Suprapubic skin (tissue), 4 donors: ENCODE measurements at places on chromosomes 1 and 21.

DNA sequence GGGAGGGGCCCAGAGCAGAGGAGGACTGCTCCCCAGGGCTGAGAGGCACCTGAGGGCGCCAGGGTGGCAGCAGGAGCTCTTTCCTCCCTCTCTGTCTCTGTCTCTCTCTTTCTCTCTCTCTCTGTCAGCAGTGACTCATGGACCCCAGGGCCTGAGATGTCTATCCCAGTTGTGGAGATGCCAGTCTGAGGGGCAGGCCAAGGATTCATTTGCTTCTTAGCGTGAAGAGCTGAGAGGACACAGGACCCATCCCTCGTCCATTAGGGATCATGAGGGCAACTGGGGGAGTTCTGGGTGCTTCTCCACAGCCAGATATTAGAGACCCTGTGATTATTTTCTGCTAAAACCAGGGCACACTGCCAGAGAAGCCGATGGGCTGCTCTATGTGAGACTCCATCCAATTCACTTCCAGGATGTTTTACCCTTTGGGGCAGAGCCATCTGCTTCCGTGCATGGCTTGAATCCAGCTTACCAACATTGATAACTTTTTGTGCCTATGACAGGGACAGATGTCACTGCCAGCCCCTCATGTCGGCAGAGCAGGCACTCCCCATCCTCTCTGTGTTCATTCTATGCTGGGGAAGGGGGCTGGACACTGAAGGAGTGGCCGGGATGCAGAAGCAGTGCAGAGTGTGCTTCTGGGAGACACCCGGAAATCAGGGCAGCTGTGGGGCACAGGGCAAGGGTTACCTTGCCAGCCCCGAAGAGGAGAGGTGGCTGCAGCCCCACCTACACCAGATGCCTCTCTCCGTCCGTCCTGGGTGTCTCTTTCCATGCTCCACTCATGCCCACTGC, 4.1 kb upstream of the PCBP3 start:
- H3K36me3 ChIP-seq, result no peaks in the 10 kb centered on the region
- peaks cover 38% of the 10 kb centered on the region for H3K27me3 ChIP-seq
- DNase-seq, result no peak
- H3K4me3 ChIP-seq, result no peak overlapping the region
- H3K4me1 ChIP-seq, result peaks cover 36% of the 10 kb centered on the region

DNA sequence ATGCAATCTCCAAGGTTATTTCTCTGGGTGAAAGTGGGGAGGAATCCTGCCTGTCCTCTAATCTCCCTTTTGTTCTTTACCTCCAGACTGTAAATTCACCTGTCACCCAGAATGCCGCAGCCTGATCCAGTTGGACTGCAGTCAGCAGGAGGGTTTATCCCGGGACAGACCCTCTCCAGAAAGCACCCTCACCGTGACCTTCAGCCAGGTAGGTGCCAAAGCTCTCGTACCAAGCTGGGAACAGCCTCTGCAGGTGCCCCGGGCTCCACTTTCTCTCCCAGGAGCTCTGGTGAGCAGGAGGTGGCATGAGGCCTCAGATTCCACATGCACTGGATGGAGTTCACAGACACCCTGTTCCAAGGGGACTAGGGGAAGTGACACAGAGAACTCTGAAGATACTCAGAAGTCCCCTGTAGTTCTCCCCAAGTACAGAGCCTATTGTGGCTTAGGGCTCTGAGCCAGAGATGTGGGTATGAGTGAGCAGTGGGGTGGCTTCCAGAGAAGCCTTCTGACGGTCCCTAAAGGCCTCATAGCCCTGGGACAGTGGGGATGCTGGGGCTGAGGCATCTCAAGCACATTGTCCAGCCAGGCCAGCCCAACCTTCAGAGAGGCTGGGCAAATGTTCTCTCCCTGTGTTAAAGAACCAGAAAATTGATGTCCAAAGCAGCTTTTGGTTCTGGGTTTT, 30.9 kb downstream of the RASSF5 start:
- no peak overlapping the region for H3K27ac ChIP-seq
- H3K4me3 ChIP-seq, result no peak overlapping the region
- H3K27me3 ChIP-seq, result no peaks in the 10 kb centered on the region

DNA sequence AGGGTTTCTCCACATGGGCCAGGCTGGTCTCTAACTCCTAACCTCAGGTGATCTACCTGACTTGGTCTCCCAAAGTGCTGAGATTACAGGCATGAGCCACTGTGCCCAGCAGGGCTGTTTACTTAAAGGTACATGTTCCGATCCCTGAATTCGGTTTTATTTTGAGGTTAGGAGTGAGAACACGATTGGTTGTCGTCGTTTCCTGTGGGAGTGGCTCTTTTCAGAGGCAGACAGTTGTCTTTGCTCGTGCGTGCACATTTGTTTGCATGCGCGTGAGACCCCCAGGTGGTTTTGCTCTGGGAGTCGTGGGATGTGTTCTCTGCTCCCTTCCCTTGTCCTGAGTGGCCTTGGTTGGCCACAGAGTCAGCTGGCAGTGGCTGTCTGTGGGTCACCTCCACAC, 60.2 kb downstream of the SKI start:
- no peak overlapping the region for H3K4me3 ChIP-seq
- no peak overlapping the region for H3K27ac ChIP-seq
- no peaks in the 10 kb centered on the region for H3K36me3 ChIP-seq
- H3K27me3 ChIP-seq, result no peaks in the 10 kb centered on the region

- H3K27ac ChIP-seq, result no peak overlapping the region
- H3K36me3 ChIP-seq, result peaks cover 16% of the 10 kb centered on the region
- peaks cover under 1% of the 10 kb centered on the region for H3K4me1 ChIP-seq
- no peak overlapping the region for H3K4me3 ChIP-seq
- H3K27me3 ChIP-seq, result no peaks in the 10 kb centered on the region
These were observed 25.9 kb downstream of the KCNC4 start for GRCh38 chr1:110235834-110236682.

DNA sequence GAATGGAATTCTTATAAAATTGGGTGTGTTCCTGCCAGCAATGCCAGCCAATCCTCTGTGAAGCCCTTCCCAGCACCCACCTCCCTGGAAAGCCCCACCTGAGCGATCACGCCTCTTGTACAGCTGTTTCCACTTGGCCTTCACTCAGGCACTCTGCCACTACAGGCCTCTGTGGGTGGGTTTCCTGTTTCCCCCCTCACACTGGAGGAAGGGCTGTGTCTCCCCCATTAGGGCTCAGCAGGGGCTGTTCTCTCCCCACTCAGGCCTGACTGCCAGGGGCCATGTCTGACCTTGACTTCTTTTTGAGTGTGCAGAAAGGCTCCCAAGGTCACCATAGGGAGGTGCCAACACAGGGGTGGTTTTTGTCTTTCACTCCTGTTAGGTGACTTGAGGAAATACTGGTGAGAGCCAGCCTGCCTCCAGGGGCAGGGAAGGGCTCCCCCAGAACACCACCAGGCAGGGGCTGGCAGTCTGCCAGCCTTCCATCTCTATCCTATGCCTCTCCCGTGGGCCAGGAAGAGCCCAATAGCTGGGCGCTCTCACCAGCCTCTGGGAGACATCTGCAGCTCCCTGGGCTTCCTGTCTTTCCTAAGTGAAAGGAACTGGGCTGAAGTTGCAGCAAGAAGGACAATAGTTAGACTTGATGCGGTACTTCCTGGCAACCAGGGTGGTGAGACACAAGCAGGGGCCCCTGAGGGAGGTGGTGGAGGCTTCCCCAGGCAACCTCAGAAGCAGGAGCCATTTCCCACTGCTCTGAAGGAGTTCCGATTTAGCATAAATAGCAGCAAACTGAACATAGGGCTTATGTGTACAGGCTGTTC, 49.1 kb downstream of the ELK4 start:
- H3K27me3 ChIP-seq, result peaks cover 16% of the 10 kb centered on the region
- peak overlapping the region; percentile 72 for H3K27ac ChIP-seq
- no peak overlapping the region for H3K4me3 ChIP-seq

DNA sequence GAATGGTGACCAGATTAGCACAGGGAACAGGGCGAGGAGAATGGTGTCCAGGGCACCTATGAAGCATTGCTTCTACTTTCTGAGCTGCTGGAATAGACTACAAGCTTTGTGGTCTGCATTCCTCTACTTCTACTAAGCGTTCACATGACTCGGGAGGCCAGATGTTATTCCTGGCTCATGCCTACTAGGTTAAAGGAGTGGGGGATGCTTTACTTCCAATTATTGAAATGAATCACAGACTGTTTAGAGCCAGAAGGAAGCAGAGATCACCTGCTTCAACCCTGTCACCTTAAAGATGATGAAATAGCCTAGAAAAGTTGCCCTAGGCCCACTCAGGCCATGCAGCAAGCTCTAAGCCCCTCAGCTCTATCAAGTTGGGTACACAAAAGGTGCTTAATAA, 633.5 kb downstream of the KIF26B start:
- H3K36me3 ChIP-seq, result no peaks in the 10 kb centered on the region
- H3K4me3 ChIP-seq, result no peak overlapping the region
- no peaks in the 10 kb centered on the region for H3K27me3 ChIP-seq
- no peak overlapping the region for H3K27ac ChIP-seq
- H3K4me1 ChIP-seq, result peaks cover 3% of the 10 kb centered on the region

DNA sequence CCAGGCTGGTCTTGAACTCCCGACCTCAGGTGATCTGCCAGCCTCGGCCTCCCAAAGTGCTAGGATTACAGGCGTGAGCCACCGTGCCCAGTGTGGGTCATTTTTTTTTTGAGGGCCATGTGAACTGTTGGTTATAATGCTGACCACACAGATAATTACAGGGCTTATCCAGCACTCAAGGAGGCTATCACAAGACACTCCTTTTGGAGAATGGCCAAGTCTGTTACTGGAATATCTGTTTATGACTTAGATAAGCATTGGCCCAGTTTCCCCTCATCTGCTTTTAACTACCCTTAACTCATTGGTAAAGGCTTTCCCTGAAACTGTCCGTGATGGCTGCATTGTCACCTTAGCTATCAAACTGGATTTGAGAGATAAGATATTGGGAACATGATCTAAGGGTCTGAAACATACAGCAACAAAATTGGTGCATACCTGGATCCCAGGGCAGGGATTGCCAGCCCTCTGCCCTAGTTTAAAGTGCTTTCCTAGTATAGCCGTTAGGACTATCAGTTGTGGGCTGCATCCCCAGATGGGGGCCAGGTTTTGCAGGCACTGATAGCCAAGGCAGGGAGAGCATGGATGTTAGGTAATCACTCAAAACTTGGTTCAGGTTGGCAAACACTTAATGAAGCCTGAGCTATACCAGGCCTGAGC, 15.6 kb downstream of the SZT2 start:
- H3K36me3 ChIP-seq, result peaks cover 63% of the 10 kb centered on the region
- H3K27me3 ChIP-seq, result no peaks in the 10 kb centered on the region
- no peak overlapping the region for H3K27ac ChIP-seq

- DNase-seq, result no peak
- no peak overlapping the region for H3K4me3 ChIP-seq
- no peaks in the 10 kb centered on the region for H3K4me1 ChIP-seq
- no peaks in the 10 kb centered on the region for H3K27me3 ChIP-seq
- H3K27ac ChIP-seq, result no peak overlapping the region
These were observed 77.4 kb downstream of the APP start for GRCh38 chr21:26093122-26093521.

GRCh38 chr1:152757747-152758146, at the start of gene KPRP:
Gene KPRP (plus strand): TSS chr1:152758025. CDS start chr1:152759589, 1,564 bp downstream.
- H3K4me3 ChIP-seq, result no peak within 1 kb of the TSS
- DNase-seq, result no peak
- H3K27ac ChIP-seq, result no peak within 1 kb of the TSS
- H3K4me1 ChIP-seq, result peaks cover 24% of the 10 kb centered on the region

DNA sequence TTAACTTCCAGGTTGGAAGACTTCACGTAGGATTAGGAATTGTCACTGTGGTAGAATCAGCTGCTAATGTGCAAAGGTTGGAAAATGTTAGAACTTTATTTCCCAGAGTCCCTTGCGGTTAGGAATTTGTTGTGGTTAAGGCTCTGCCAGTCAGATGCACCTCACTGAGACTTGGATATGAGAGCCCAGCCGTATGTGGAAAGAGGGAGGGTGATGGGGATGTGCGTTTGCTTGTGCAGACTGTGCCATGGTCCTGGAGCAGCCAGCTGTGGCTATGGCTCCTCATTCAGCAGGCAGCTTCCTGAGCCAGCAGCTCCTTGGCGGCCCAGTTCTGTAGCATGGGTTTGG, 12.5 kb downstream of the S100A10 start:
- peaks cover 52% of the 10 kb centered on the region for H3K4me1 ChIP-seq
- no peak overlapping the region for H3K27ac ChIP-seq
- H3K27me3 ChIP-seq, result no peaks in the 10 kb centered on the region
- peaks cover 46% of the 10 kb centered on the region for H3K36me3 ChIP-seq
- no peak overlapping the region for H3K4me3 ChIP-seq
- no peak for DNase-seq

GRCh38 chr21:42754270-42754933, 101.0 kb downstream of the PDE9A start:
- no peaks in the 10 kb centered on the region for H3K36me3 ChIP-seq
- no peak overlapping the region for H3K4me3 ChIP-seq
- H3K27me3 ChIP-seq, result no peaks in the 10 kb centered on the region
- H3K4me1 ChIP-seq, result no peaks in the 10 kb centered on the region
- no peak for DNase-seq

DNA sequence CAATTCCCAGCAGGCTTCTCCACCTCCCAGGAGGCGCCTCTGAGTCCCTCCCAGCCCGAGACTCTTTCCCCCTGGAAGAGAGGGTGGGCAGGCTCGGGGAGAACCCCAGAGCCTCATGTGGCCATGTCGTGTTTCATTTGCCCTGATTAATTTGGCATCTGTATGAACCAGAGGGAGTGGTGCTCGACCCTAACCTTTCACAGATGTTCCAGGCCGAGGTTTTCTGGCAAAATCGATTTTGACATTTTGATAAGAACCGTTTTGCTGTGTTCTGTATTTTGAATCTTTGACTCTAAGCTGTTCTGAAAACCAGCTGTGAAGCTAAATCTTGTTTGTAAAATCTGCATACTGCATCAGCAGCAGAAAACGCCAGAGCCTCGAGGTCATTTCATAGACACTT, 367.4 kb downstream of the CAMTA1 start:
- H3K27ac ChIP-seq, result no peak overlapping the region
- H3K36me3 ChIP-seq, result no peaks in the 10 kb centered on the region
- H3K4me1 ChIP-seq, result no peaks in the 10 kb centered on the region
- DNase-seq, result no peak
- peaks cover 44% of the 10 kb centered on the region for H3K27me3 ChIP-seq

- no peak overlapping the region for H3K4me3 ChIP-seq
- peaks cover 34% of the 10 kb centered on the region for H3K36me3 ChIP-seq
- no peak overlapping the region for H3K27ac ChIP-seq
- H3K27me3 ChIP-seq, result no peaks in the 10 kb centered on the region
- DNase-seq, result no peak
These were observed 10.1 kb upstream of the EPRS1 start for GRCh38 chr1:220056374-220056773.

GRCh38 chr1:153537376-153537730, 1.6 kb upstream of the S100A6 start:
- no peaks in the 10 kb centered on the region for H3K36me3 ChIP-seq
- no peak for DNase-seq
- no peak overlapping the region for H3K4me3 ChIP-seq
- no peaks in the 10 kb centered on the region for H3K27me3 ChIP-seq

GRCh38 chr1:23727362-23727811, 15.9 kb upstream of the ELOA start:
- DNase-seq, result peak; percentile 83
- H3K27ac ChIP-seq, result no peak overlapping the region

DNA sequence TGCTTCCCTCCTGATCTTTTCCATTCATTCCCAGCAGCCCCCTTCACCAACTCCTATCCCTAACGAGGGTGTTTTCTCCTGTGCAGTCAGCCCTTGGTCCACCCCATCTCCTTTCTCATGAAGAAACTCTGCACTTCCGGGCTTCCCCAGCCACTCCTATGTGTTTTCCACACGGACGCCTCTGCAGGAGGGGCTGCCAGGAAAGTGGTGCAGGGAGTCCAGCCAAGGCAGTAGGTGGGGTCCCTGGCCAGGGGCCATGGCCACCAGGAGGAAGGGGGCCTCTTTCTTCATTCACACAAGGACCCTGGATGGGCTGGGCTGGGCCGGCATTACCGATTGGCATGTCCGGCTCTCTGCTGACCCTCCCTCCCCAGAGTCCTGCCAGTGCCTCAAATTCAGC, 72.8 kb upstream of the EFHD2 start:
- no peaks in the 10 kb centered on the region for H3K27me3 ChIP-seq
- no peak overlapping the region for H3K27ac ChIP-seq
- no peak for DNase-seq
- H3K36me3 ChIP-seq, result no peaks in the 10 kb centered on the region
